Stimulated activated CD8-positive, alpha-beta memory T cell treated with anti-CD3 and anti-CD28 coated beads, Interleukin-4, amount 100 ng/mL, for 24 hours (primary cell): ENCODE measurements at places on chromosomes 7 and 10.
A peak's percentile ranks its signal among the peaks of the same experiment; 100 is the strongest.

DNA sequence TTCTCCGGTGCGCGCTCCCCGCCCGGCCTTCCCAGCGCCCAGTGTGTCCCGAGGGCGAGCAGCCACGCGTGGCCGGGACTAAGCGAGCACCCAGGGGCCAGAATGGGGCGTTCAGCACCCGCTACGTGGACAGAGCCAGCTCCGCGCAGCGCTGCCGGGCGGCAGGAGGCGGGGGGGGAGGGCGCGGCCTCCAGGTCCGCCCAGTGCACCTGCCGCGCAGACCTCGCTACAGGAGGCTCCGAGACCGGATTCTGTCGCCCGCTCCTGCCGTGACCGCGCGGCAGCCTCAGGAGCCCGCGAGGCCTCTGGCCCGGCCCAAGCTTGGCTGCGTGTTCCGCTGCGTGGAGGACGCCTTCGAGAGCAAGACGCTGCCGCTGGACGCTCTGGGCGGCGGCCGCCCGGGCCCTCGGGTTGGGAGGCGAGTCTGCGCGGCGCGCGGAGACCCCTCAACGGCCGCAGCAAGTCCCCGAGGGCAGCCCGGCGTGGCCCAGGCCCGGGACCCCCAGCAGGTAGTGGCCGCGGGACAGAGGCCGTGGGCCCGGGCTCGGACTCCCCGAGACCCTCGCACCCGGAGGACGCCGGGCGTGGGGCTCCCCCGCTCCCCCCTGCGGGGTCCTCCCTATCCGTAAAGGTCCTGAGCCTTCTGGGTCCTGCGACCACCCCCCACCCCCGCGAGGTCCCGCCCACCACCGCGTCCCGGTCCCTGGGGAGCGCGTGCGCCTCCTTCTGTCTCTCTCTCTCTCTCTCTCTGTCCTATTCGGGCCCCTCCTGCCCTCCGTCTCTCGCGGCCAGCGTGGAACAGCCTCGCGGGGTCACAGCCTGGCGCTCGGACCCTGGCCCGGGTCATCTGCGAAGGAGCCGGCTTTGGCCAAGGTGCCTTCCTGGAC is 904 bp upstream of the DPYSL4 start:
- DNase-seq: peak; percentile 22

GRCh38 chr10:11004144-11005077 is 13.3 kb upstream of the CELF2 start:
- DNase-seq: no peak

- DNase-seq: no peak
Measured at GRCh38 chr7:44116087-44116788, 7.1 kb downstream of the POLD2 start.

- DNase-seq: no peak
Measured at GRCh38 chr10:78964952-78965633, 103.7 kb upstream of the ZMIZ1 start.

DNA sequence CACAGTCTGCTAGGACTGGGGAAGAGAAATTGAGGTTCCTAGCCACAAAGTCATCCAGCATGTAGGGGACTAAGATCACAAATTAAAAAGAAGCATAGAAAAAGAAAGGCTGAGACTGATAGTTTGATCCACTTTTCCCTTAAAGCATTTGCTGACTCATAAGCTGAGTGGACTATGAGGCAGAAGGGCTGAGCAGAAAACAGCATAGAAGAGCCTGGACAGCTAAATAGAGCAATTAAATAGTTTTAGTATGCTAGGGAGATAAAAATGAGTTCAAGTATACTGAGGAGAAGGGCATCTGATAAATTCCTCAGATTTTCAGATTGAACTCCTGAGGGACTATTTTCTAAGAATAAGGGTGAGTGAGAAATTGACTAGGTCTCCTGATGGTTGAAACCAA is 155.9 kb upstream of the EGR2 start:
- no peak for DNase-seq

DNA sequence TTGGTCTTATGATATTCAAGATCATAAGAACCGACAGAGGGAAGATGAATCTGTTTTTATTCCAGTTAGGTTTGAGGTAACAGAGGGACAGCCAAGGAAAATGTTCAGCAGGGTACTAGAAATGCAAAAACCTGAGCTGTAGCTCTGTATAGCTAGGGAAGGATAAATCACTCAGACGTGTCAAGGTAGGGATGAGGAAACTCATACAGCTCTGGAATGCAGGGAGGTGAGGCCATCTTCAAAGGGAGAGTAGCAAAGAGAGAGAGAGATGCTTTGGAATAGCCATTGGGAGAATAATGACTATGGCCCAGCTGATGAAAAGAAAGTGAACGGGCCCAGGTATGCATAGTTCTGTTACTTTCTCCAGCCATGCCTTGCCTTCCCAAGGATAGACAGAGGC is 77.8 kb downstream of the PAX2 start:
- no peak for DNase-seq

- no peak for DNase-seq
Measured at GRCh38 chr10:86329896-86330680, 36.5 kb downstream of the GRID1 start.

- no peak for DNase-seq
Measured at GRCh38 chr10:4390219-4390618, 435.8 kb upstream of the AKR1E2 start.

GRCh38 chr7:77954773-77955555 is 156.4 kb downstream of the PHTF2 start:
- DNase-seq: no peak
